Lower leg skin (tissue), 4 donors: ENCODE measurements at places on chromosomes 7 and 10. TPM values are rescaled to one million over a fixed set of nuclear protein-coding genes. Genes with fewer than 3 reads are reported as not detected.

The IFIT3 gene
- 8.2 TPM for total RNA-seq

The ADAM8 gene
- 5.5 TPM for total RNA-seq

The INSIG1 gene
- 49.1 TPM for total RNA-seq

The ANKRD7 gene
- not detected for total RNA-seq

The RHEB gene
- 54.7 TPM for total RNA-seq

The EPO gene
- total RNA-seq = 0.17 TPM

The ACSL5 gene
- 5.2 TPM for total RNA-seq

The GHITM gene
- 103 TPM for total RNA-seq

The PTF1A gene
- total RNA-seq = not detected

The SH3PXD2A gene
- 54.8 TPM for total RNA-seq

The MALSU1 gene
- total RNA-seq = 47.6 TPM

The ACBD7 gene
- not detected for total RNA-seq

The PLEKHS1 gene
- 0.30 TPM for total RNA-seq

The OR2A42 gene
- total RNA-seq = not detected

The NRAP gene
- 0.05 TPM for total RNA-seq

The CNTNAP2 gene
- not detected for total RNA-seq
